ENCODE measurements at places on chromosomes 4 and X.

- no peak for DNase-seq
Observed at GRCh38 chr4:151297170-151297569, 20.2 kb downstream of the PRSS48 start.

DNA sequence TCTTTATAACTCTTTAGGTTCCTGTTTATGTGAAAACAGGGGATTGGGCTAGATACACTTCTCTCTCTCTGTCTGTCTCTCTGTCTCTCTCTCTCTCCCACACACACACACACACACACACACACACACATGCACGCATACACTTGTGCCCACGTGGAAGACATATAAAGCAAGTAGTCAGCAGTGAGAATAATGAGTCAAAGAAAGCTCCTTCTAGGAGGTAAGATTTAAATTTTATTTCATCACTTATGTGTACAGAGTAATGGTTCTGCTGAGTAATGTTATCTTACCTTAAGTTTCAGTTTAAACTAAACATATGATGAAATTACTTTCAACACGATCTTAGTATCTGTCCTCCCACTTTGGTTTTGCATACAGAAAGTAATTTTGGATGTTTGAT is 243.0 kb upstream of the TEX13A start:
- peak; percentile 55 for DNase-seq

DNA sequence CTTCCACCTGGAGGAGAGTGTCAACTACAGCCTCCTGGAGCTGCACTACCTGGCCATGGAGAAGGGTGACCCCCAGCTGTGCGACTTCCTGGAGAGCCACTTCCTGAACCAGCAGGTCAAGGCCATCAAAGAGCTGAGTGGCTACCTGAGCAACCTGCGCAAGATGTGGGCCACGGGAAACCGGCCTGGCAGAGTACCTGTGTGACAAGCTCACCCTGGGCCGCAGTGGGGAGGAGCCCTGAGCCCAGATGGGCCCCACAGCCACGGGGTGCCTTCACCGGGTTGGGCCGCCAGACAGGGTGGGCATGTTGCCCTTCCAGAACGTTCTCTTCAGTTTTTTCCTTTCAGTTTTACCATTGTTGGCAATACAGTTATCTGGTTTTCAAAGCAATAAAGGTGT is 15.2 kb upstream of the FAM47A start:
- no peak for DNase-seq

- DNase-seq = peak; percentile 18
Observed at GRCh38 chr4:93658443-93658842, 170.1 kb upstream of the ATOH1 start.

GRCh38 chrX:95945528-95945927 is 739.1 kb upstream of the DIAPH2 start:
- no peak for DNase-seq

DNA sequence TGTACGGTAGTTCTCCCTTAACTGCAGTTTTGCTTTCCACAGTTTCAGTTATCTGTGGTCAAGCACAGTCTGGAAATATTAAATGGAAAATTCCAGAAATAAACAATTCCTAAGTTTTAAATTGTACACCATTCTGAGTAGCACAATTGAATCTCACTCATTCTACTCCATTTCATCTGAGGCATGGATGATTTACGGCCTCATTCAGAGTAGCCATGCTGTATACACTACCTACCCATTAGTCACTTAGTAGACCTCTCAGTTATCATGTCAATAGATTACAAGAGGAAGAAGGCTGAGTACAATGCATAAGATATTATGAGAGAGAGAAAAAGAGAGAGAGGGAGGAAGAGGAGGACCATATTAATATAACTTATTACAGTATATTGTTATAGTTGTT is 77.5 kb downstream of the ENOX2 start:
- no peak for DNase-seq

- no peak for DNase-seq
Observed at GRCh38 chr4:18294021-18294420, 272.5 kb upstream of the LCORL start.

- DNase-seq = no peak
Observed at GRCh38 chr4:52265781-52266525, 214.8 kb downstream of the SPATA18 start.

GRCh38 chr4:108175966-108176365 is 7.2 kb upstream of the LEF1 start:
- no peak for DNase-seq

- DNase-seq = no peak
Observed at GRCh38 chrX:9392445-9392844, 72.4 kb upstream of the TBL1X start.

DNA sequence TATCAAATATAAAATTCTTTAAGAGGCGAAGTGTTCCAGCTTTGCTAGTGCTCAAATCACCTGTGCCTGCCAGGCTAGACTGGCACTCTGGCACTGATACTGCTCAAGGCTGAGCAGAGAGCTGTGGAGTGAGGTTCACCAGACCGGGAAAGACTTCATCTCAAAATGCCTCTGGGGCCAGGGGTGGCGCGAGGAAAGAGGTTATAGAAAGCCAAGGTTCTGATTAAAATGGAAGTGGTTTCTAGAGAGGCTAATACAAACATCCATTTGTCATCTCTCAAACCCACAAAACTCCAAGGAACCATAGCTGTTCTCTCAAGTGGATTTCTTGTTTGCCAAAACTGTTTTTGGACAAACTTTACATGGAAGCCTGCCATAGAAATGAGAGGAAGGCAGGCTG is 41.5 kb downstream of the F11 start:
- DNase-seq = no peak

GRCh38 chr4:6470502-6471306 is 1.7 kb downstream of the PPP2R2C start:
- peak; percentile 19 for DNase-seq

GRCh38 chr4:15504041-15504440 is 34.4 kb downstream of the CC2D2A start:
- DNase-seq = no peak

Data from fibroblast of skin of right biceps (primary cell).